Uterus (tissue), 4 donors: ENCODE measurements at places on chromosomes 11 and 22.

DNA sequence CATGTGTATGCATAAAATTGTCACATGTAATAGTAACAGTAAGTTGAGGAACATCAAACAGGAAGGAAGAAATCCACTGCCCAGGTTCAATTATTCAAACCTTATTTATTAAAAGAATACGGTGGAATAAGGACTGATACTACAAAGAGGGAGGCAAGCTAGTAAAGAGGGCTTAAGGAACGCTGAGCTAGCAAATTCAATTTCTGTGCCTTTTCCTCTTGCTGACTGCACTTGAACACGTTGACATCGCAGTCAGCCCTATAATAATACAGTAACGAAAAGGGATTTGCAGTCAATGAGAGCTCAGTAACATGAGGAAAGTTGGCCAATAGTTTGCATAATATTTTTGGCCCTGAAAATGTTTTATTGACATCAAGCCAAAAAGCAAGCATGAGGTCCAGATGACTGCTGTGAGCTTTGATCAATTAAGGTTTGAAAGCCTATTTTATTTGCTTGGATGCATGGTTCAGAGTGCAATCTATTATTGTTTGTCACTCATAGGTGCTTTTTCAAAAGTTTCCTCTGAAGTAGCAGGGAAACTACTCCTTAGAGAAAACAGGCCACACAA, 861.8 kb downstream of the LRRC4C start:
- no peaks in the 10 kb centered on the region for H3K4me1 ChIP-seq
- no peak overlapping the region for H3K4me3 ChIP-seq
- H3K27me3 ChIP-seq: no peaks in the 10 kb centered on the region
- no peaks in the 10 kb centered on the region for H3K36me3 ChIP-seq
- H3K27ac ChIP-seq: no peak overlapping the region

DNA sequence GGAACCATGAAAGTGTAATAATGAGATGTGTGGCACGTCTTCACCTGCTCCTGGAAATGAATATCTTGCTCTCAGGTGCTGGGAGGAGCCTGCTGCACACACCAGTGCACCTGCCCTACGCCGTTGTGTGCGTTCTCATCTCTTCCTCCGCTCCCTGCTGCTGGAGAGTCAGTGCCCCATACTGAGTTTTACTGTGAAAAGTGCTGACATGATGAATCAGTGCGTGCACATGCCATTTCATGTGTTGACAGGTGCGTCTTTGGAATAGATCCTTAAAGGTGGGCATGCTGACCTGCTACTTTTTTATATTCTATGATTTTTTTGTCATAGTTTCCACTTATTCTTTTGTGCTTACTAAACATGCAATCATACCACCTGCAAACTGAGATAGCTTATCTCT, 1015.8 kb downstream of the BRD1 start:
- H3K36me3 ChIP-seq: no peaks in the 10 kb centered on the region
- H3K27ac ChIP-seq: no peak overlapping the region

DNA sequence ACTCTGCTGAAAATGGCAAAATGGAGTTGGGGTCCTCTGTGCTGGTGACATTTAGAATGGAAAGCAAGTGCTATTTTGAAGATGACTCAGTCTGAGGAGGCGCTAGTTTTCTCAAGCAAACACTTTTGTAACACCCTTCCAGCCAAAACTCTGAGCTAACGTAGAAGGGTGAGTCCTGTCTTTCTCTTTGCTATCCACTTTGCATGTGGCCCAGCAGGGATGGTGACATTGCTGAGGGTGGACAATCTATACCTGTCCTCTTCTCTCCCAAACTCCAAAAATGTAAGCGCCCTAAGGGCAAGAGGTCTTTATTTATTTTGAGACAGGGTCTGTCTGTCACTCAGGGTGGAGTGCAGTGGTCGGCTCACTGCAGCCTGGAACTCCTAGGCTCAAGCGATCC, 3.6 kb upstream of the KAT5 start:
- H3K36me3 ChIP-seq: no peaks in the 10 kb centered on the region
- no peaks in the 10 kb centered on the region for H3K27me3 ChIP-seq
- DNase-seq: no peak

GRCh38 chr11:329886-330253, 9.2 kb upstream of the IFITM3 start:
- no peak for DNase-seq
- H3K27ac ChIP-seq: no peak overlapping the region
- peaks cover 21% of the 10 kb centered on the region for H3K4me1 ChIP-seq
- H3K36me3 ChIP-seq: no peaks in the 10 kb centered on the region

DNA sequence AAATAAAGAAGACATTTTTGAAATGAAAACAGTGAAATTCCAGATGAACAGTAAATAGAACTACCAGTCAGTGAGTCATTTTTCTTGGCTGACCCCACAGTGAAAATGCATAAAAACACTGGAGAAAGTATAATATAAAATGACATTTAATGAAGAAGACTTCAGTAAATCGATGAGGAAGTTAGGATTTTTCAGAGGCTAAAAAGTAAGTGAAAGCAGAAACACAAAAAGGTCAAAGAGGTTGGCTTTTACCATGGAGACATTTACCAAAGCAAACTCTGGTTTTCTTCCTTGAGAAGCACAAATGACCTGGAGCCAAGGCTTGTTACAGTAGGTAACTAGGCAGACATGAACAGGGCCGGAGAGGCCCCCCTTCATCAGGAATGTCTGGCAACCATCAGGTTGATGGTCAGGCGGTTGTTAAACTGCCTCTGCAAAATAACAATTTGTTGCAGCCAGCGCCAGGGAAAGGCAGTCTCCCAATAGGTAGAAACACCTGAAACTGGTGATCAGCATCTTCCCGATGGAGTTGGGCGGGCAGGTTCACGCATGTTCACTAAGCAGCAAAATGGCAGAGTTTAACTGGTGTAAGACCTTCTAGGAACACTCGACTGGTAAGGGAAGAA, 16.7 kb upstream of the TMEM123 start:
- H3K36me3 ChIP-seq: no peaks in the 10 kb centered on the region
- peak; percentile 64 for DNase-seq
- no peaks in the 10 kb centered on the region for H3K27me3 ChIP-seq
